ENCODE measurements at places on chromosomes 7 and 10. TPM values are rescaled to one million over a fixed set of nuclear protein-coding genes. Genes with fewer than 3 reads are reported as not detected.

The EPHB6 gene
- total RNA-seq: 19.4 TPM

The KEL gene
- total RNA-seq: not detected

The ADIRF gene
- 67.8 TPM for total RNA-seq

The GSTO1 gene
- total RNA-seq: 291 TPM

The NANOS1 gene
- total RNA-seq: 5.2 TPM

The BMPER gene
- total RNA-seq: 3.0 TPM

GRCh38 chr10:43041422-43042342 lies 35.2 kb upstream of the RET start:
- H3K27ac ChIP-seq: no peak overlapping the region
- H3K27me3 ChIP-seq: no peaks in the 10 kb centered on the region
- peak; percentile 34 for DNase-seq

GRCh38 chr7:155590215-155591018 lies 44.1 kb upstream of the CNPY1 start:
- no peak overlapping the region for H3K27ac ChIP-seq
- no peak overlapping the region for H3K4me3 ChIP-seq
- no peaks in the 10 kb centered on the region for H3K36me3 ChIP-seq
- no peaks in the 10 kb centered on the region for H3K4me1 ChIP-seq
- DNase-seq: no peak

DNA sequence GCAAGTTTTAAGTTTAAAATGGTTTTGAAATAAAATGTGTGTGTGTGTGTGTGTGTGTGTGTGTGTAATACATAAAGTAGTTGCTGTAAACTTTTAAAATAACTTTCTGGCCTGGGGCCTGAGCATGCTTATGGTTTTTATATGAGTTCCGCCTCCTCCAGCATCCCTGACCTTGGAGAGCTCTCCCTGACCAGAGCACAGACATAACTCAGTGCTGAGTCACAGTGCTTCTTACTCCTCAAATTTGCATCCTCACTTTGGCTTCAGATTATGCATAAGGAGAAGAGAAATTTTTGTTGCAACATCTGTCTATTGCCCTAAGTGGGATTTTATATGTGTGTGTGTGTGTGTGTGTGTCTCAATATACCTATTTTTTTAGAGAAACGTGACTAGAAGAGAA lies 200.8 kb downstream of the ELMO1 start:
- H3K4me3 ChIP-seq: no peak overlapping the region
- no peaks in the 10 kb centered on the region for H3K27me3 ChIP-seq
- H3K36me3 ChIP-seq: no peaks in the 10 kb centered on the region
- DNase-seq: no peak

GRCh38 chr7:96300986-96301385 lies 20.9 kb downstream of the SLC25A13 start:
- H3K27ac ChIP-seq: no peak overlapping the region
- no peak for DNase-seq
- no peaks in the 10 kb centered on the region for H3K27me3 ChIP-seq

DNA sequence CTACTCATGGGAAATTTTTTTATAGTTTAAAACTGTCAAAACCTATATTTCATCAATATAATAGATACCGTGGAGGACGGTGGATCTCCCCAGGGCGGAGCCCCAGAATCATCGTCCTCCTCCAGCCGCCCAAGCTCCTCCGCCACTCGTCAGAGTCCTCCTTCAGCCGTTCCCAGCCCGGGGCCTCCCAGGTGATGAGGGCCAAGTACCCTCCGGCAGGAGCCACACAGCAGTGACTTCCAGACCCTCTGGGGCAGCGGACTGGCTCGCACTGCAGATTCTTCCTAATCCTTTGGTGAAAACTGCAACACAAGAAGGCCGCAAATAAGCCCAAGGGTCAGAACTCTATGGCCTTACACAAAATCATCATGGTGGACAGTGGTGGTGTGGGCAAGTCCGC lies 26.8 kb upstream of the ABCB5 start:
- no peaks in the 10 kb centered on the region for H3K27me3 ChIP-seq
- H3K4me3 ChIP-seq: no peak overlapping the region
- H3K27ac ChIP-seq: no peak overlapping the region
- DNase-seq: no peak

- H3K27me3 ChIP-seq: no peaks in the 10 kb centered on the region
- H3K27ac ChIP-seq: no peak overlapping the region
- H3K4me1 ChIP-seq: no peaks in the 10 kb centered on the region
- DNase-seq: no peak
- no peak overlapping the region for H3K4me3 ChIP-seq
- no peaks in the 10 kb centered on the region for H3K36me3 ChIP-seq
Measured at GRCh38 chr7:70215491-70215890, 617.2 kb downstream of the AUTS2 start.

GRCh38 chr7:2411815-2412586 lies 8.6 kb downstream of the CHST12 start:
- no peak overlapping the region for H3K27ac ChIP-seq
- peaks cover 65% of the 10 kb centered on the region for H3K4me1 ChIP-seq
- H3K4me3 ChIP-seq: no peak overlapping the region

- H3K36me3 ChIP-seq: no peaks in the 10 kb centered on the region
- H3K4me3 ChIP-seq: no peak overlapping the region
- no peak for DNase-seq
- no peaks in the 10 kb centered on the region for H3K4me1 ChIP-seq
Measured at GRCh38 chr7:119935418-119936025, 337.5 kb upstream of the KCND2 start.

DNA sequence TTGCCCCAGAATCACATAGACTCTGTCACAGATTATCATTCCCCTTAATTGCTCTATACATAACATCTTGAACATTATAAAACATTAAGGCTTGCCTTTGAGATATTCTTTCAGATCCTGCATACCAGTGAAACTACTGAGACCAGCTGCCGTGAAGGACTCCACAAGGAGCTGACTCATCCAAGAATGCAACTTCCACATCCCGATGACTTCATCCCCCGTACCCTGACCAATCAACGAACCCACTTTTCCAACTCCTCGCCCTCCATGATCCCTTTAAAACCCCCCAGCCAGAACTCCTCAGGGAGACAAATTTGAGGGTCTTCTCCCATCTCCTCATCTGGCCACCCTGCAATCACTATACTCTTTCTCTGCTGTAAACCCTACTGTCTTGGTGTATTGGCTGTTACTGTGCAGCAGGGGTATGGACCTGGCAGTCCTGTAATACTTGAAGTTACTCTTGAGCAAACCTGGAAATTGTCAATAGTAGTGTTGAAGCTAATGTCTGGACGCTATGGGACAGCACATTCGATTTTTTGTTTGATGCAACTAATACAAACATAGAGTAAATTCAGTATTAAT lies 49.8 kb downstream of the HTR5A start:
- no peak for DNase-seq
- no peaks in the 10 kb centered on the region for H3K36me3 ChIP-seq
- H3K4me3 ChIP-seq: no peak overlapping the region
- H3K27me3 ChIP-seq: no peaks in the 10 kb centered on the region

DNA sequence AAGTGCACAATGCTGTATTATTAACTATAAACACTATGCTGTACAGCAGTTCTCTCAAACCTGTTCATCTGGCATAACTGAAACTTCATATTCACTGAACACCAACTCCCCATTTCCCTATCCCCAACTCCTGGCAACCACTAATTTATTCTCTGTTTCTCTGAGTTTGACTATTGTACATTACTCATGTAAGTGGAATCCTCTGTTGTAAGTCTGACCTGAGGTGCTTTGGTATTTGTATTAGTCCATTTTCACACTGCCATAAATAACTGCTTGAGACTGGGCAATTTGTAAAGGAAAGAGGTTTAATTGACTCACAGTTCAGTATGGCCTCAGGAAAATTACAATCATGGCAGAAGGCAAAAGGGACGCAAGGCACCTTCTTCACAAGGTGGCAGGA lies 266.3 kb downstream of the PPP1R3A start:
- no peak overlapping the region for H3K27ac ChIP-seq
- no peak for DNase-seq
- no peaks in the 10 kb centered on the region for H3K36me3 ChIP-seq
- H3K4me3 ChIP-seq: no peak overlapping the region

GRCh38 chr10:5557799-5558771 lies 33.3 kb downstream of the CALML3 start:
- H3K36me3 ChIP-seq: no peaks in the 10 kb centered on the region
- no peak overlapping the region for H3K27ac ChIP-seq
- H3K4me3 ChIP-seq: no peak overlapping the region
- H3K4me1 ChIP-seq: peaks cover 5% of the 10 kb centered on the region
- DNase-seq: no peak
- no peaks in the 10 kb centered on the region for H3K27me3 ChIP-seq

GRCh38 chr10:62047228-62047892 lies 145.9 kb downstream of the ARID5B start:
- H3K27me3 ChIP-seq: no peaks in the 10 kb centered on the region
- no peak for DNase-seq
- H3K4me3 ChIP-seq: no peak overlapping the region

DNA sequence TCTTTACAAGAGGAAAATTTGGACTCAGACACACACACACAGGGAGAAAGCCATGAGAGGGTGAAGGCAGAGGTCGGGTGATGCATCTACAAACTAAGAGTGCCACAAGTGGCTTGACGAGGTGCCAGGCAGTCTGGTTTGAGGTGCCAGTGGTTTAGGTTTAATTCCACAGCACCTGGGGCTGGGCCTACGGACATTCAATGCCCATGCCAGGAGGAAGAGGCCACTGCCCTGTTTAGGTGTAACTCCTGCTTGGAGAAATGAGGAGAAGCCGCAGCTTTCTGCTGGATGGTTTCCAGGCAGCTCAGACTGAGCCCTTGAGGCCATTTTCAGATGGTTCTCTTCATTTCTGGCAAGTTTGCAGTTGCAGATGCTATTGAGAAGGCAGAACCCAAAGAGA lies 83.6 kb downstream of the HTR5A start:
- no peak overlapping the region for H3K27ac ChIP-seq
- no peaks in the 10 kb centered on the region for H3K27me3 ChIP-seq
- no peaks in the 10 kb centered on the region for H3K36me3 ChIP-seq
- H3K4me1 ChIP-seq: no peaks in the 10 kb centered on the region
- no peak for DNase-seq
- H3K4me3 ChIP-seq: no peak overlapping the region

GRCh38 chr7:38942431-38943051 lies 33.5 kb upstream of the VPS41 start:
- H3K4me1 ChIP-seq: no peaks in the 10 kb centered on the region
- no peak overlapping the region for H3K27ac ChIP-seq
- no peak for DNase-seq
- no peak overlapping the region for H3K4me3 ChIP-seq

GRCh38 chr10:47262606-47263533 lies 37.1 kb upstream of the GDF10 start:
- H3K36me3 ChIP-seq: no peaks in the 10 kb centered on the region
- no peaks in the 10 kb centered on the region for H3K4me1 ChIP-seq
- no peak overlapping the region for H3K4me3 ChIP-seq
- no peak for DNase-seq

DNA sequence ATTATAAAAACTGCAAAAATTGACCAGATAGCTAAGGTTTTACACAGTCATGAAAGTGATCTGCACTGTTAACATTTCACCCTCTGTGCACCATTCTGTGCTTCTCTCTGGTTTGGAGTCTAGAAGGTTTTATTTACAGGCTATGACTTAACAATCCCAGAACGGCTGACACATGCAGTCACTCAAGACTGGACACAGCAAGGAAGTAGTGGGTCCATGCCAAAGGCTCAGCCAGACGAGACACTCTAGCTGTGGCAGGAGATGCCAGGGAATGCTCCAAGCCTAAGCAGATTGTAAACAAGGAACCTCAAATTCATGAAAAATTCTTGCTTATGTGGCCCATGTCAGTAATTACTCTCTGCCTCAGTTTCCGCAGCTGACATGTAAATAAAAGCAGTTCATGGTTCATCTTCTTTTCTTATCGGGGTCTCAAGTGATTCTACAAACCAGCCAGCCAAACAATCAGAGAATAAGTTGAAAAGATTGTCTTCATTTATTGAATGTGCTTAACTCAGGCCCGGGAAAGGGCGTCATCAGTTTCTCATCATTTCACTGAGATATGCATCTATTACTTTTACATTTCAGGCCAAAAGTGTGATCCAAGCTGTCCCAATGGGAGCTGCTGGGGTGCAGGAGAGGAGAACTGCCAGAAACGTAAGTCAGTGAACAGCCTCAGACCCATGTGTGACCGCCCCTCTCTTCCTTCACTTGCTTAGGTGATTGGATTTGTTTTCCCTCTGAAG lies 132.1 kb downstream of the EGFR start:
- no peak overlapping the region for H3K27ac ChIP-seq
- no peak for DNase-seq
- H3K4me3 ChIP-seq: no peak overlapping the region
- H3K4me1 ChIP-seq: no peaks in the 10 kb centered on the region
- no peaks in the 10 kb centered on the region for H3K27me3 ChIP-seq
- peaks cover 61% of the 10 kb centered on the region for H3K36me3 ChIP-seq

GRCh38 chr7:140745266-140746058 lies 49.0 kb downstream of the NDUFB2 start:
- no peak overlapping the region for H3K27ac ChIP-seq
- no peak for DNase-seq
- H3K4me1 ChIP-seq: no peaks in the 10 kb centered on the region
- no peaks in the 10 kb centered on the region for H3K27me3 ChIP-seq

DNA sequence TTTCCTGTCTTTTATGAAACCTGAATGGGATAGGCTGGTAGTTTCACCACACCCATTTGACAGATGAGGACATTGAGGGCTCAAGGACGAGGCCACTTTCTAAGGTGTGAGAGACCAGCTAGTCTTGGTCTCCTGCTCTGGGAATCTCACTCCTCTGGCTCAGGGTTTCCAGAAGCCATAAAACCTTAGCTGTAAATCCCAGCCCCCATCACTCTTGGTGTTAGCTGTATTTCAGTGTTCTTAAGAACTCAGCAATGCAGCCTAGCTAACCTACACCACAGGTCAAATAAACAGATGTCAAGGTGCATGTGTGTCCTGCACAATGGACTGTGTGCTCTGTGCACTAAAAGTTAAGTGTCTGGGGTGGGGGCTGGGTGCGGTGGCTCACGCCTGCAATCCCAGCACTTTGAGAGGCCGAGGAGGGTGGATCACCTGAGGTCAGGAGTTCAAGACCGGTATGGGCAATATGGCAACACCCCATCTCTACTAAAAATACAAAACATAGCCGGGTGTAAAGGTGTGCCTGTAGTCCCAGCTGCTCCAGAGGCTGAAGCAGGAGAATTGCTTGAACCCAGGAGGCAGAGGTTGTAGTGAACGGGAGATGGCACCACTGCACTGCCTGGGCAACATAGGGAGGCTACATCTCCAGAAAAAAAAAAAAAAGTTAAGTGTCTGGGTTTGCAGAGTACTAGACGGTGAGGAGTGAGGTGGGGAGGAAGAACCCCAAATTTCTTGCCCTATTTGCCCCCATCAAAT lies 567 bp upstream of the EPO start:
- H3K27ac ChIP-seq: no peak overlapping the region
- no peaks in the 10 kb centered on the region for H3K27me3 ChIP-seq
- H3K4me3 ChIP-seq: no peak overlapping the region
- H3K36me3 ChIP-seq: no peaks in the 10 kb centered on the region

GRCh38 chr7:8441106-8441965 lies 7.9 kb downstream of the NXPH1 start:
- no peak for DNase-seq
- H3K36me3 ChIP-seq: no peaks in the 10 kb centered on the region
- H3K27me3 ChIP-seq: peaks cover 27% of the 10 kb centered on the region
- no peak overlapping the region for H3K4me3 ChIP-seq
- no peak overlapping the region for H3K27ac ChIP-seq
- H3K4me1 ChIP-seq: no peaks in the 10 kb centered on the region
